ENCODE measurements at places on chromosomes 12 and 14.

GRCh38 chr12:77888611-77889010, 57.9 kb downstream of the NAV3 start:
- DNase-seq = peak; percentile 75

GRCh38 chr12:20398686-20399085, 30.3 kb downstream of the PDE3A start:
- DNase-seq = no peak

DNA sequence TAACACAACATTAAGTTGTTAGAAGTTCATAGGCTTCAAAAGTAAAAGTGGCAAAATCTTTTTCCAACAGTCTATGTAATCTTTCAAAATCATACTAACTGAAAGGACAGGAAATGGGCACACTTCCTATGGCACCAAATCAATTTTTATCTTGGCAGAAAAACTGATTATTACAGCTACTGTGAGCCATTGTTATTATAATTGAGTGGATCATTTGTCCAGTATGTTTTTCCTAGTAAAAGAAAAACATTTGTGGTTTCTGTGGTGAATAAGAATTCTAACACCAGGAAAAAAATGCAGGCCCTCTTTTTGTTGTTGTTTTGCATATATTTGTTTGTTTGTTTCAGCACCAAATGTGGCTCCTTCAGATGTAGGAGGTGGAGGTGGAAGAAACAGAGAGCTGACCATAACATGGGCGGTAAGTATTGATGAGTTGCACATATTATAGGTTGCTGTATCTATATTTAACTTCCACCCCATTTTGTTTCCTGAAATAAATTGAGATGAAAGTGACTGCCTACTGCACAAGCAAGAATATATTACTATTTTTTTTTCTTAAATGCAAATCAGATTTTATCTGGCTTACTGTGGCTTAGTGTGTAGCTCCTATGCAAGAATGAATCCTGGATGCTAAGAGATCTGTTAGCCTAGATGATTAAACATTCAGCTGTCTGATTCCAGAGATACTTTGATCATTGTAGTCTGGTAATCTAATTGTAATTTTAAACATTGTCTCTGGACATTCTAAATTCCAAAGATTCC, 174.1 kb upstream of the PDZRN4 start:
- DNase-seq = no peak

DNA sequence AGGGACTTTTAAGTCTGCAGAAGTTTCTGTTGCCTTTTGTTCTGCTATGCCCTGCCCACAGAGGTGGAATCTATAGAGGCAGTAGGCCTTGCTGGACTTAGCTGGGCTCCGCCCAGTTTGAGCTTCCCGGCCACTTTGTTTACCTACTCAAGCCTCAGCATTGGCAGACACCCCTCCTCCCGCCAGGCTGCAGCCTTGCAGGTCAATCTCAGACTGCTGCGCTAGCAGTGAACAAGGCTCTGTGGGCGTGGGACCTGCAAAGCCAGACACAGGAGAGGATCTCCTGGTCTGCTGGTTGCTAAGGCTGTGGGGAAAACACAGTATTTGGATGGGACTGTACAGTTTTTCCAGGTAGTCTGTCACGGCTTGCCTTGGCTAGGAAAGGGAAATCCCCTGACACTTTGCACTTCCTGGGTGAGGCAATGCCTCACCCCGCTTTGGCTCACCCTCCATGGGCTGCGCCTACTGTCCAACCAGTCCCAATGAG, 43.7 kb downstream of the CCDC59 start:
- peak; percentile 14 for DNase-seq

- no peak for DNase-seq
Observed at GRCh38 chr12:49946497-49946896, 4.0 kb upstream of the AQP2 start.

DNA sequence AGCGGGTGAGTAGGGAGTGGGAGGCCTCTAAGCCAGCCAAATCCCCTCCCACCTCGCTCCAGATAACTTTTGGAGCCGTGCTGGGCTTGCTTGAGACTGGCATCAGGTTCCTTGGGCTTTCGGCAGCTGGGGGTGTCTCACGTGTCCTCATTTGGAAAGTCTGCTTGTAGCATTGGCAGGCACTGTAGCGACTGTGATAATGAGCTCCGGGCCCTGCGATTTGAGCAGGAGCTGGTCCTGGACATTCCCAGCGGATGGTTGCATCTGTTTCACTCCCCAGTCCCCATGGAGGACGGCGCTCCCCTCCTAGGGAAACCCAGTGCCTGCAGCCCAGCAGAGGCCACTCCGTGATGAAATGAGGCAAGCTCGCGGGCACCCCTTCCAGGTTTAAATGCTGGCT, 49.4 kb downstream of the DGLUCY start:
- no peak for DNase-seq

- DNase-seq = no peak
Observed at GRCh38 chr12:82745807-82746206, 59.1 kb downstream of the TMTC2 start.

- DNase-seq = no peak
Observed at GRCh38 chr12:89273525-89273924, 78.8 kb downstream of the DUSP6 start.

GRCh38 chr12:110102255-110102654, 21.9 kb upstream of the IFT81 start:
- DNase-seq = no peak

GRCh38 chr12:56530390-56531055, 8.9 kb downstream of the RBMS2 start:
- DNase-seq = no peak

DNA sequence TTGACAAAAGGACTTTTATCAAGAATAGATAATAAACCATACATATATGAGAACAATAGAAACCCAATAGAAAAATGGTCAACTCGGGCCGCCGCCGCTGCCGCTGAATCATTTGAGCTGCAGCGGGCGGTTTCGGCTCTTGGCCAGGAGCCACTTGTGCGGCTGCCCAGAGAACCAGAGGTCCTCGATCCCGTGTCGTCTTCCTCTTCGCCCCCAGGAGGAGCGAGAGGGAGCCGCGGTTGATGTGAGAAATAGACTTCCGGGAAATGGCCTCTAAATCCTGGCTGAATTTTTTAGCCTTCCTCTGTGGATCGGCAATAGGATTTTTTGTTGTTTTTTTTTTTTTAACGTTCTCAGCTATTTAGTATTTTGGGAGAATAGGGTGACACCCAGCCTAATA, 44.8 kb downstream of the CPSF6 start:
- no peak for DNase-seq

DNA sequence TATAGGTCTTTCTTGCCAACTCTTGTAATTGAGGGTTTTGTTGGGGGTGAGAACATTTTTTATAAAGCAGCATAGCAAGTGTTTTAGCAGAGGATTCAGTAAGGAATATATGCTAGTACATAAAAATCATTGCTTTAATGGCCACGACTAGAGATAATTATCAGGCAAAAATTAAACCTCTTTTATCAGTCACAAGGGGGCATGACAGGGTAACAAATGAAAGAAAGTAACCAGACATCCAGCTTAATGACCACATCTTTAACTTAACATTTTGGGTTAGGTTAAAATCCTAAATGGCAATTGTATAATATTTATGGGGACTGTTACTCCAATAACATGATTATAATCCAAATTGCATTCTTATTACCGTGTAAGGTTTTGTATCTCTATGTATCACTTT, 119.6 kb downstream of the LRRIQ1 start:
- DNase-seq = no peak

GRCh38 chr14:39372656-39373055, 59.6 kb downstream of the FBXO33 start:
- DNase-seq = no peak

DNA sequence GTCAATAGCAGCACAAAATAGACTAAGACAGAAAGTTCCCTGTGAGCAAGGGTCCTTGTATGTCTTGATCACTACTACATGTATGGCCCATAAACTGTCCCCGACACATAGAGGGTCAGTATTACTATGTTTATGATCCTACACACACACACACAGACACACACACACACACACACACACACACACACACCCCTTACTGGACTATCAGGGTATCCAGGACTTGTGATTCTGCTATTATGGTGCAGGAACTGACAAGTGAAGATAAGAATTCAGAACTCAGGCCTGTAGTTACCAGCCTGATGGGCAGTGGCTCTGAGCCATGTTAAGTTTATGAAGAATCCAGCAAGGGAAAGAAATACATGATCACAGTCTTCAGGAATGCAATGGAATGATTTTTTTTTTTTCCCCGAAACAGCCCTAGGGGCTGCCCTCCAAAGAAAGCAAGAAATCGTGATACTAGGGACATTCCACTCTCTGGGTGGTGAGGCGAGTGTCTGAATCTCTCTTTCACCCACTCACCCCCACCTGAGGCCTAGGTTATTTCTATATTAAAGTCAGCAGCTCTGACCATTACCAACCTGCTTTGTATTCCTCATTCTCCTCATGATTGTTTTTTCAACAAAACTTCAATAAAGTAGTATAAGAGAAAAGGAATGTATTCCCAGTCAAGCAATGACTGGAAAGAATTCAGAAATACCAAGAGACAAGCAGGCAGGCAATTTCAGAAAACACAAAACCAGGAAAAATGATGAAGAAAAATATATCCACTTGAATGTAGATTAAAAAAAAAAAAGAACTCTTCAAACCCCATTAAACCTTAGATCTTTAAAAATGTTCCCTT, 105.8 kb downstream of the AVPR1A start:
- no peak for DNase-seq

- DNase-seq = no peak
Observed at GRCh38 chr12:6641131-6641530, 5.4 kb upstream of the LPAR5 start.

DNA sequence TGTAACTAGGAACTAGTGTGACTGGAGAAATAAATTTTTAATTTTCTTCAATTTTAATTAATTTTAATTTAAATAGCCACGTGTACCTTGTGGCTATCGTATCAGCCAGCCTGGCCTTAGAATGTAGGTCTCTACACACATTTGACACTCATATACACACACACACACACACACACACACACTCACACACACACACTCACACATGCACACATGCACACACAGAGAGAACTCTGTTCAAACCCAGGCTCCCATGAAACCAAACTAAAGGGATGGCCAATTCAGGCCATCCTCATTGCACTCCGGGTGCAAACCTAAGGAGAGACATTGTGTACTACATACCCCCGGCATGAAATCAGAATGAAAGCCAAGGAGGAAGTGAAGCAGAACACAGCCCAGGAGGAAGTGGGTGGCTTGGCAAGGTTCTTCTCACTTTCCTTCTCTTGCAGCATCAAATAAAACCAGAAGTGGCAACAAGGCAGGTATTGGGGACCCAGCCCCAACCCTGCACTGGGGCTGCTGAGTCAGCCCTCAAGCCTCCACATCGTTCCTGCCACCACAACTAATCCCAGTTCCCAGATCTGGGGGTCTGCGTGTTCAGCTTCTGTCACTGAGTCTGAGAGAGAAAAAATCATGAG, 26.2 kb upstream of the CHPT1 start:
- no peak for DNase-seq

Data from epithelial cell of prostate (primary cell).